ENCODE measurements at places on chromosomes 2 and 18.
A peak's percentile ranks its signal among the peaks of the same experiment; 100 is the strongest.

- H3K27me3 ChIP-seq: no peaks in the 10 kb centered on the region
- H3K36me3 ChIP-seq: no peaks in the 10 kb centered on the region
- no peak overlapping the region for H3K27ac ChIP-seq
- peaks cover 15% of the 10 kb centered on the region for H3K4me1 ChIP-seq
- DNase-seq: no peak
Measured at GRCh38 chr18:54278615-54279014, 9.3 kb downstream of the POLI start.

DNA sequence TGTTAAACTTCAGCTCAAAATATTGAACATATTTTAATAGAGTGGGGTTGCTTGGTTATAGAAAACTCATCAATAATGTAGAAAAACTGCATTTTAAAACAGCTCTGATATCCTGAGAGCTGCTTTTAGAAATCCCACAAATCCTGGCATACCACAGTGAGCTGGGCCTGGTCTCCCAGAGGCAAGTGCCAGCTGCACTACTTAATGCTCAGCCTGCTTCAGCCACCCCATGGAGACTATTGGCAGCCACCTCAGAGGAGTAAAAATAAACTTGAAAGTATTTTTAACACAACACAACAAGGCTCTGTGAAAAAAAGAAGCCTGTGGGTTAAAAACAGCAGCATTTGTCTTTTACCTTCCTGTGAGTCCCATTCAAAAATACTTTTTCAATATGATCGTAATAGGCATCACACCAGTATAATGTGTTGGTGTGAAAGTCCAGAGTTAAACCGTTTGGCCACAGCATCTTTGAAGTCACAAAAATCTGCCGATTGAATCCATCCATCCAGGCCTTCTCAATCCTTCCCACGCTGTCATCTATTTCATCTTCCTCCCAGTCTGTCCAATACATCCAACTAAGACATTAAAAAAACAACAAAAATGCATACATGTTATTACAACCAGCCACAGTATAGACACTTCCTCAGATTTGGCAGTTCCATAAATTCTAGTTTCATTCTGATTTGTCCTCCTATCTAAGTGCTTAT, 1115.3 kb downstream of the LRP1B start:
- DNase-seq: no peak
- H3K27ac ChIP-seq: no peak overlapping the region
- H3K36me3 ChIP-seq: no peaks in the 10 kb centered on the region
- H3K4me1 ChIP-seq: no peaks in the 10 kb centered on the region
- no peaks in the 10 kb centered on the region for H3K27me3 ChIP-seq
- no peak overlapping the region for H3K4me3 ChIP-seq

- no peaks in the 10 kb centered on the region for H3K4me1 ChIP-seq
- no peaks in the 10 kb centered on the region for H3K27me3 ChIP-seq
- H3K27ac ChIP-seq: no peak overlapping the region
- H3K4me3 ChIP-seq: no peak overlapping the region
- DNase-seq: no peak
Measured at GRCh38 chr2:116180072-116180471, 1634.4 kb upstream of the DDX18 start.

DNA sequence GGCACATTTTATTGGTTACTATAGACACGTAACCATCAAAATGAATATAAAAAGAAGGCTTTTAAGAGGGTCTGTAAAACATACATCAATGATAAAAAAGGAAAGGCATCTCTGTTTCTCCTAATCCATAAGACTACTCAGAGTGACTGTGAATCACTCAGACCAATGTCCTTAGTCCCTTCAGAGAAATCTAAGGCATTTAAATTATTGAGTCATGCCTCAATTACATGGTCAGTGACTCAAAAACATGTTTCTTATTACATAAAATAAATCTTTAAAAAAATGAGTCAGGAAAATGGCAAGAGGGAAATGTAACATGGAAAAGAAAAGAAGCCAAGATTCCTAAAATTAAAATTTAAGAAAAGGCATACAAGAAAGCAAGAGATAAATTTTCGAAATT, 146.6 kb downstream of the ERBB4 start:
- DNase-seq: no peak
- H3K4me3 ChIP-seq: no peak overlapping the region
- H3K36me3 ChIP-seq: no peaks in the 10 kb centered on the region
- no peaks in the 10 kb centered on the region for H3K27me3 ChIP-seq
- H3K4me1 ChIP-seq: no peaks in the 10 kb centered on the region

GRCh38 chr18:11052800-11053199, 96.6 kb downstream of the PIEZO2 start:
- H3K4me3 ChIP-seq: no peak overlapping the region
- no peaks in the 10 kb centered on the region for H3K27me3 ChIP-seq
- no peaks in the 10 kb centered on the region for H3K36me3 ChIP-seq
- DNase-seq: peak; percentile 19
- no peaks in the 10 kb centered on the region for H3K4me1 ChIP-seq

- DNase-seq: no peak
- H3K27me3 ChIP-seq: no peaks in the 10 kb centered on the region
- no peaks in the 10 kb centered on the region for H3K36me3 ChIP-seq
- no peaks in the 10 kb centered on the region for H3K4me1 ChIP-seq
- H3K27ac ChIP-seq: no peak overlapping the region
Measured at GRCh38 chr2:166844111-166844510, 44.2 kb upstream of the XIRP2 start.

DNA sequence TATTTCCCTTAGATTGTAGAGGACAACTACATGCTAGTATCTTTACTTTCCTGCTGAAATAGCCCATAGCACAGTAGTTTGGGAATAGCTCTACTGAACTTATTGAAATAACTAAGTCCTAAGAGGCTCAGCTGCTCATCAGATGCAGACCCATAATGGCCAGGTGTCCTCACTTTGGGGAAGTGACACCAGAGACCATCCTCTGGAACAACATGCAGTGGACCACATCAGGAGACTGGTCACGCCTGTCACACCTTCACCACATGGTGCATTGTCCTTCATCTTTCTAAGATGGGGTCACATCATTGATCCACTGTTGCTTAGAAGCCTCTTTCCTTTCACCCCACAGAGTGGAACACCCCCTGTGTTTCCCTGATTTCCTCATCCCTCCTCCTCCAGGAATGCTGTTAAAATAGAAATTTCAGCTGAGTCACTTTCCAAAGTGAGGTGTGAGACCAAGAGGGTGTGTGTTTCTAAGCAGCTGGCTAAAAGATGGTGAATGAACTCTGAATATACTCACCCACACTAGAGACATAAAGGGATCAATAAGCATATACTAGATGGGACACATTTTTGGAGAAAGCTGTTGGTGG, 215.2 kb upstream of the LRRTM1 start:
- H3K4me1 ChIP-seq: no peaks in the 10 kb centered on the region
- no peaks in the 10 kb centered on the region for H3K36me3 ChIP-seq
- DNase-seq: no peak
- H3K4me3 ChIP-seq: no peak overlapping the region
- no peak overlapping the region for H3K27ac ChIP-seq

GRCh38 chr18:79914614-79915160, 36.8 kb downstream of the SLC66A2 start:
- no peaks in the 10 kb centered on the region for H3K4me1 ChIP-seq
- H3K36me3 ChIP-seq: no peaks in the 10 kb centered on the region
- H3K27ac ChIP-seq: no peak overlapping the region

- no peak overlapping the region for H3K27ac ChIP-seq
- H3K27me3 ChIP-seq: no peaks in the 10 kb centered on the region
- H3K4me1 ChIP-seq: no peaks in the 10 kb centered on the region
- no peak for DNase-seq
- H3K4me3 ChIP-seq: no peak overlapping the region
- H3K36me3 ChIP-seq: no peaks in the 10 kb centered on the region
Measured at GRCh38 chr18:75330308-75330707, 97.2 kb downstream of the SMIM21 start.

GRCh38 chr2:105919191-105919811, 174.6 kb downstream of the NCK2 start:
- peak overlapping the region; percentile 75 for H3K27ac ChIP-seq
- DNase-seq: peak; percentile 56
- no peaks in the 10 kb centered on the region for H3K36me3 ChIP-seq
- H3K27me3 ChIP-seq: no peaks in the 10 kb centered on the region
- H3K4me3 ChIP-seq: no peak overlapping the region

DNA sequence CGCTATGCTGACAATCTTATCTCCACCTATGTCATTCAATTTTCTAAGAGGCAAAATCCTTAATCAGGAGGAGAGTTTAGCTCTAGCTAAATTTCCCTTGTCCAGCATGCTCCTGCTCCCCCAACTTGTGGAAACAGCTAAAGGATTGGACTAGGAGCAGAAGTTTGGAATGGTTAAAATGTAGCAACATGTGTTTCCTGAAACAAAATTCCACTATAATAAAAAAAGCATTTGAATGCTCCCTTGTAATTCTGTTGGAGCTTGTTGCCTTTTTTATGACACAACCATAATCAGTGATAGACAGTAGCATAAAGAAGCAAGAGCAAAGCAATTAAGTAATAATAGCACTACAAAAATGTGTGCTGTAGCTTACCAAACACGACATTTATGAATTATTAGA, 6.9 kb downstream of the ACTR3 start:
- no peak for DNase-seq
- H3K4me3 ChIP-seq: no peak overlapping the region
- H3K4me1 ChIP-seq: peaks cover 86% of the 10 kb centered on the region
- H3K36me3 ChIP-seq: no peaks in the 10 kb centered on the region
- no peaks in the 10 kb centered on the region for H3K27me3 ChIP-seq

DNA sequence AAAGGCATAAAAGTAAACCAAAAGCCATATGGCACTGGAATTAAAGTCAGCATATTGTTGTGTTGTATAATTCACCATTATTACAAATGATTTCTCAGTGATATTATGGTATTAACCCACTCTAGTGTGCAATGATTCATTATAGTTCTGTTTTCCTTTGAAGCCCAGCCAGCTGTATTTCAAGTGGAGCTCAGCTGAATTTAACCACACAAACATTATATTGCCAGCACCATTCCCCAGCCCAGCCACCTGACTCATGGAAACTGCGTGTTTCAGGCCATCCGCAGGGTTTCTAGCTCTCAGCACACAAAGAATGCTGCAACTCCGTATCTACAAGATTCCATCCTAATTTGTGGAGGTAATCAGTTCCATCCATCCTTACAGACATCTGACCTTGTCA, 166.8 kb upstream of the CHAC2 start:
- no peaks in the 10 kb centered on the region for H3K4me1 ChIP-seq
- no peak overlapping the region for H3K4me3 ChIP-seq
- H3K36me3 ChIP-seq: no peaks in the 10 kb centered on the region
- no peak overlapping the region for H3K27ac ChIP-seq
- no peaks in the 10 kb centered on the region for H3K27me3 ChIP-seq

DNA sequence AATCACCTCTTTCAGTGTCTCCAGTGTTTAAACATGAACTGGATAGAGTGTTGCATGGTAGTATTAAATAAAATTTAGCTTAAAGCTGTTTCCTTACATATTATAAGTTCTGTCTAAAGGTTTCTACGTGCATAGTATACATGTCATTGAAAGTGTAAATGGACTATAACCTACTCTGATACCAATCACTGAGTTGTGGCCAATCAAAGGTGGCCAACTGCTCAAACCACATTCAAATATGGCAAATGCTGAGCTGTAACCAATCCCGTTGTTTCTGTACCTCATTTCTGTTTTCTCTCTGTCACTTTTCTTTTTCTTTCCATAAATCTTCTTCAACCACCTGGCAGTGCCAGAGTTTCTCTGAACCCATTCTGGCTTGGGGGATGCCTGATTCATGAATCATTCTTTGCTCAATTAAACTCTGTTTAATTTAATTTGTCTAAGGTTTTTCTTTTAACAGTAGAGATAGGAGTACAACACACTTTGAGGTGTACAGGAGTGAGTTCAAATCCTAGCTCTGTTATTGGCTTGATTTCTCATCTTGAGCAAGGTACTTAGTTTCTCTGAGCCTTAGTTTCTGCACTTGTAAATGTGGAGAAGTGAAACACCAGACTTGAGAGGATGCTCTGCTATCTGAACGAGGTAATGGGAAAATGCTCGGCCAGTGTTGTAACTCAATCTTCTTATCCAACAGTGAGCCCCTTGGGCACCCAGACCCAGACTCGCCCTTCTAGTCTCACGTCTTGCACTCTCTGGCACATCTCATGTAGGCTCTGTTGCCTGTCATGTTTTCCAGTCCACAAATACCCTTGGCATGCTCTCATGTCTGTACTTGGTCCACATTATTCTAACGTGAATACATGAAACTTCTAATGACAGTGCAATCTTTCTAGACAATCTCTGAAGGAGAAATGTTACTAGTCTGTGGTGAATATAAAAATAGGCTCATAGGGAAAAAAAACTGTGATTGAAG, 228.0 kb downstream of the PIK3C3 start:
- DNase-seq: no peak
- no peaks in the 10 kb centered on the region for H3K27me3 ChIP-seq
- H3K27ac ChIP-seq: no peak overlapping the region
- H3K4me3 ChIP-seq: no peak overlapping the region
- H3K36me3 ChIP-seq: no peaks in the 10 kb centered on the region

- no peaks in the 10 kb centered on the region for H3K4me1 ChIP-seq
- no peaks in the 10 kb centered on the region for H3K36me3 ChIP-seq
- DNase-seq: peak; percentile 4
- no peak overlapping the region for H3K27ac ChIP-seq
- H3K4me3 ChIP-seq: no peak overlapping the region
Measured at GRCh38 chr2:40511661-40512213, 59.8 kb upstream of the SLC8A1 start.

GRCh38 chr18:27540111-27540510, 355.0 kb upstream of the CHST9 start:
- H3K36me3 ChIP-seq: no peaks in the 10 kb centered on the region
- no peaks in the 10 kb centered on the region for H3K27me3 ChIP-seq
- H3K4me3 ChIP-seq: no peak overlapping the region
- no peak for DNase-seq
- H3K27ac ChIP-seq: no peak overlapping the region

- no peak for DNase-seq
- H3K27me3 ChIP-seq: no peaks in the 10 kb centered on the region
- H3K4me1 ChIP-seq: no peaks in the 10 kb centered on the region
- H3K27ac ChIP-seq: no peak overlapping the region
Measured at GRCh38 chr18:47407736-47408135, 156.3 kb upstream of the SKOR2 start.

GRCh38 chr18:25145731-25146511, 206.0 kb downstream of the ZNF521 start:
- no peaks in the 10 kb centered on the region for H3K4me1 ChIP-seq
- no peak overlapping the region for H3K4me3 ChIP-seq
- no peaks in the 10 kb centered on the region for H3K27me3 ChIP-seq
- no peaks in the 10 kb centered on the region for H3K36me3 ChIP-seq
- DNase-seq: no peak
